Activated T-cell treated with anti-CD3 and anti-CD28 coated beads for 48 hours (primary cell): ENCODE measurements at places on chromosomes 5 and 9.
A peak's percentile ranks its signal among the peaks of the same experiment; 100 is the strongest.

GRCh38 chr5:19777363-19777762, 210.6 kb downstream of the CDH18 start:
- no peak for DNase-seq

DNA sequence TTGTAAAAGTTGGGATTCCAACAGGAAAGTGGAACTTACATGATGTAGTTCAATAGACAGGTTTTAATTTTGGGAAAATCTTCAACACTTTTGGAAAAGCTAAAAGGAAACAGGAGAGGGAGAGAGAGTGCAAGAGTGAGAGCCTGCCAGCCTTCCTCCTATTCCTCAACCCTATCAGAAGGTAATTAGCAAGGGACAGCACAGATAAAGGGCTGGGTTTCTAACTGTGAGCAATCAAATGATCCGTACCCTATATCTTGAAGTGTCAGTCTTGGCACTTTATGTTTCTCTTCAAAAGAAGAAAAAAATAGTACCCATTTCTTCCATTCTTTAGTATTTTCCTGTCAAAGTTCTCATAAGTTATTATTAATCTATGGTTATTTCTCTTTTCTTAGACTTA, 79.4 kb downstream of the FER start:
- no peak for DNase-seq

GRCh38 chr5:177412603-177413233, 3.4 kb upstream of the F12 start:
- DNase-seq = no peak

GRCh38 chr9:99005651-99006050, 61.9 kb downstream of the COL15A1 start:
- DNase-seq = no peak

DNA sequence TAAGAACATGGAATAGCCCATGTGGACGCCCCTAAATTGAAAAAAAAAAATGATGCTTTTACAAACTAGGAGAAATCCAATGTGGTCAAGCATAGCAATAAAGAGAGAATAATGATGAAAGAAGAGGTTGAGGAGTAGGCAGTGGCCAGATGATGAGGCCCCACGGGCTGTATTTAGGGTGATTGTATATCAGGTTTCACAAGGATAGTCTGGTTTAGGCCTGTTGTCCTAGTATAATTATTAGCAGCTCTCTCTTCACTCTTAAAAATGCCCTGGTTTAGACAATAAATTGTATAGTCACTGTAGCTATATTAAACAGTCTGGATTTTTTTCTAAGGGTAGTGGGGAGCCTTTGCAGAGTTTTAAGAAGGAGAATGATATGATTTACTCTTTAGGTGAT, 102.4 kb upstream of the PRRC1 start:
- DNase-seq = no peak

DNA sequence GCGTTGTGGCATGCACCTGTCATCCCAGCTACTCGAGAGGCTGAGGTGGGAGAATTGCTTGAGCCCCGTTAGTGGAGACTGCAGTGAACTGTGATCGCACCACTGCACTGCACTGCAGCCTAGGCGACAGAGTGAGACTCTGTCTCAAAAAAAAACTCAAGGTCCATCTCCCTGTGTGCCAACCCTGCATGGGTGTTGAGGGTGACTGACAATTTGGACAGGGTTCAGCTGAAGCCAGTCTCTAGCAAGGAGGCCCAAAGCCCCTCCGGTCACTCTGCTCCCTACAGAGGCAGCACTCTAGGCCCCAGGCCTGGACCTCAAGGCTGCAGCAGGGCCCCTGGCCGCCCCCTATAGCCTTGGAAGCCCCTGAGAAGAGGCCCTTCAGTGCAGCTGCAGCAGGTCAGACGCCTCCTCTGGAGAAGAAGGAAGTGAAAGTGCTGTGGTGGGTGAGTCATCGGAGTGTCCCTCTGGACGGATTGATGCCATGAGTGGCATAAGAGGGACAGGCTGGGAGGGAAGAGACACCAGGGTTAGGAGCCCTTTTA, 39.2 kb upstream of the NEK6 start:
- peak; percentile 31 for DNase-seq

GRCh38 chr9:73093740-73094379, 57.8 kb upstream of the ANXA1 start:
- no peak for DNase-seq

- DNase-seq = no peak
Observed at GRCh38 chr5:65268525-65268924, 213.2 kb downstream of the ADAMTS6 start.

GRCh38 chr9:81559709-81560108, 129.6 kb downstream of the TLE1 start:
- DNase-seq = no peak

GRCh38 chr5:1593903-1594356, 70.2 kb upstream of the LPCAT1 start:
- no peak for DNase-seq

DNA sequence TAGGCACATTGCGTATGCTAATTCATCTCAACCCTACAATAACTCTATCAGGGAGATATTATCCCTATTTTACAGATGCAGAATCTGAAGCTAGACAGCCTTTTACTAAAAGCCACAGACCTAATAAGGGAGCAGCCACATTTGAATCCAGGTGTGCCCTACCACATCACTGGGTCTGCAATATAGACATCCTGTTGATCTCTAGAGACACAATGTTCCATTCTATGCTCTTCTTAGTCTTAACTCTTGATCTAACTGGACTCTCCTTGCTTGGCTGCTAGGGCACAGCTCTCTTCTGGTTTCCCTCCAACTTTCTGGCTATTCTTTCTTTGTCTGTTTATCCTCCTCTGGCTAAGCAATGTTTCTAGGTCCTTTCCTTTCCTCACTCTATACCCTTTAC, 1.4 kb upstream of the SPATA6L start:
- DNase-seq = no peak

DNA sequence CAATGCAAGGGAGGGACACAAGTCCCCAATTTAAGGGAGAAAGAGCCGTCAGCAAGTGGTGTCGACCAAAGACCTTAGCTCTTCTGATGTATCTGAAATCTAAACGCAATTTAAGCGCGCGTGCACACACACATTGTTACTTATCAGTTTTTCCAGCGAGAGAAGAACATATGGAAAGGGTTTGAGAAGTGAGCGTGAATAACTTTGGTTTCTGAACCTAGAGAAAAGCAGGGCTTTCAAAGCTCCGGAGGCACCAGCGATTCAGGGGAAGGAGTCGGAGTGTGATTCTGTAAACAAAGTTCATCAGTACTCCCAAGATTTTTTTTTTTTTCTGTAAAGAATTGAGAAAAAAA, 191.8 kb downstream of the MEF2C start:
- no peak for DNase-seq

DNA sequence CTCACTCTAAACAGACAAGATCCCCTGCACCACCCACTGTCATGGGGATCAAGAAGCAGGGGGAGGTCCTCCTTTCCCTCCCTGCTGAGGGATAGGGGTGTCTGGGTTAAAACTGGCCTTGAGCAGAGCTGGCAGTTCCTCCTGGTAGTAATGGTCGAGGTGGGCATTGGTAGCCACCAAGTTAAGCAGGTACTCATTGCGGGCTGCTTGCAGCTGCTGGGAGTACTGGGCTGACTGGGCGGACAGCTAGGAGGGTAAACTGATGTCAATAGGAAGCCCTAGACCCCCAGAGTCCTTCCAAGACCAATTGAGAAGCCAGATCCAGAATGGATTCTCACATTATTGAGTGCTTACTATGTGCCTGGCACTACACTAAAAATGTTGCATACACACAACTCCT, 3.4 kb downstream of the FCHSD1 start:
- DNase-seq = no peak

GRCh38 chr5:92402045-92402444, 1018.9 kb upstream of the ARRDC3 start:
- no peak for DNase-seq

DNA sequence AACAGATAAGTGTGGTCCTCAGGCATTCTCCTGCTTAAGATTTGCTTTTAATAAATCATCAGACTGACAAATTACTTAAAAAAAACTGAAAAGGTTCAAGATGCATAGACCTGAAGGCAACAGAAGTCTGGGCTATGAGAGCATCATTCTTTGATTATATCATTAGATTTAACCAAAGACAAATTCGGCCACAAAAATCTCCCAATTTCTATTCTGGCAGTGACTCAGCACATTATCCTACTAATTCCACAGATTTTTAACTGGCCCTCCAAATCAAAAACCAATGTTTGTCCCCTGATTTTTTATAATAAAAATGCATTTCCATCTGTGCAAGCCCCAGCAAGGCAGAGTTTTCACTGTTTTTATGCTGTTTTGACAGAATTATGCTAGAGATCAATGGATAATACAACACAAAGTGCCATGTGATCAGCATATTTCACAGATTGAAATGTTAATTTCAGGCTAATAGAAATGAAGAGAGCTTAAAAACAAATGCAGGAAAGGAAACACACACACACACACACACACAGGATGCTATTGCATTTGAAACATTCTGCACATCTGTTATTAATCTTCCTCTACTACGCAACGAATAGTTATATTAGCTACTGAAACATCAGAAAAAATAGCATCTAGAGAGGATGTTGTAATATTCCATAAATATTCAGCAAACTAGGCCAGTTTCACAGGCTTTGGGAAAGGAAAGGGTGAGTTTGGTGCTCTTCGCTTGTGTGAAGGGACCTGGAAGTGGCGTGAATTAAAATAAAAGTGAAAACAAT, 177.6 kb upstream of the ST8SIA4 start:
- no peak for DNase-seq

DNA sequence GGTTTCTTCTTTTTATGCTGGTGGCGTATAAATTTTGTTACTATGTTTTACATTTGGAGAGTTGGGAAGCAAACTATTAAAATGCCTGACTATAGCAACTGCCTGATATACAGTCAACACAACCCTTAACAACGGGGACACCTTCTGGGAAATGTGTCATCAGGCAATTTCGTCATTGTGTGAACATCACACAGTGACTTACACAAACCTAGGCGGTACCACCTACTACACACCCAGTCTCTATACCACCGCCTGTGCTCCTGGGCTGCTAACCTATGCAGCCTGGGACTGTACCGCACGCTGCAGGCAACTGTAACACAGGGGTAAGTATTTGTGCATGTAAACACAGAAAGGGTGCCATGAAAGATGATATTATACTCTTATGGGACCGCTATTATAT, 1.3 kb upstream of the CDHR2 start:
- DNase-seq = no peak

DNA sequence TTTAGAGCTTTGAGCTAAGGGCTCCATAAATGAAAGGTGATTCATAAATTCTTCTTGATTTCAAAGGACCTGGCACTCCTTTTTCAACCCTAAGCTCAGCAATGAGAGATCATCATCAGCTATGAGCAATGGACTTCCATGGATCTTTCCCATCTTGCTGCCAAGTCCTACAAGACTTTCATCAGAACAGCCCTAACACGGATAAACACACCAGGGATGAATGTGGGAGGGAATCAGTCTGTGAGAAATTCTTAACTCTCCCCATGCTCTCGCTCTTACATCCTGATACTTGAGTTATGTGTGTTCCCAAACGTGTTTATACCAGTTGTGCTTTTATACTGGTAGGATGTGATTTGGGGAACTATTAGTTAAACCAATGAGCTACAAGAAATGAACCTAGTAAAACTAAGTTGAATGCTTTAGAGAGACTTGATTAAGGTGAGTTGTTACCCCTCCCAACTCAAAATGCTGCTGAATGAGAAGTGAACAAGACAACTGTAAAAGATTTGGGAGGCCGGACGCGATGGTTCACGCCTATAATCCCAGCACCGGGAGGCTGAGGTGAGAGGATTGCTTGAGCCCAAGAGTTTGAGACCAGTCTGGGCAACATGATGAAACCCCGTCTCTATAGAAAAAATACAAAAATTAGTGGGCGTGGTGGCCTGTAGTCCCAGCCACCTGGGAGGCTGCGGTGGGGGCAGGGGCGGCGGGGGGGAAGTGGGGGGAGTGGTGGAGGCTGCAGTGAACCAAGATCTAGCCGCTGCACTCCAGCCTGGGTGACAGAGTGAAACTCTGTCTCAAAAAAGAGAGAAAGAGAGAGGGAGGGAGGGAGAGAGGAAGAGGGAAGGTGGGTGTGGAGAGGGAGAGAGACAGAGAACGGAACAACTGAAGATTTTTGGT, 5.2 kb upstream of the RPL26L1 start:
- no peak for DNase-seq

DNA sequence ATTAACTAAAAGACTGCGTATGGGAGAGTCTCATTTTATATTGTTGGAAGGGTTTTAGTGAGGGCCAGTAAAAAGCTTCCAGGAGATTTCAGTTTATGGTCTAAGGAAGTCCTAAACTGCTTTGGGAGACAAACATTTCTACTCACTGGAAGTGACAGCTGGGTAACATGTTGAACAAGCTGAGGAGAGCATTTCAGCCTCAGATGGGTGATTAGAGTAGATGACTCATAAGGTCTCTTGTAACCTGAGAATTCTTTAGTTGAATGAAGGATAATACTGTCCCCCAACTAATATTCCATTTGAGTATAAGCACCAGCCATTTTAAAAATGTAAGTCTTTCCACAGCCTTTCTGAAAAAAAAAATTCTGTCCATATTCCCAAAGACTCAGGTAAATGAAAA, 218.0 kb upstream of the C9orf72 start:
- no peak for DNase-seq

GRCh38 chr5:53360811-53361210, 119.6 kb upstream of the FST start:
- DNase-seq = no peak

DNA sequence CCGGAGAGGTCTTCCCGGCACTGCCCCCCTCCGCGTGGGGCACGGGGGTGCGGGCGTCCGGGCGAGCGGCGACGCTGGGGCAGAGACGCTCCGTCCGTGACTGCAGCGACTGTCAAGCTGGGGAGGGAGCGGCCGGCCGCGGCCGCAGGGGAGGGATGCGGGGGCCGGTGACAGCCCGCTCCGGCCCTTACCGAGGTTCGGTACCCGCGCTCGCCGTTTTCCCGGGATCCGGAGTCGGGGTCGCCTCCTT, 400 bp downstream of the KDM4C start:
- DNase-seq = no peak

- DNase-seq = no peak
Observed at GRCh38 chr5:114120166-114120565, 241.7 kb upstream of the KCNN2 start.
